Activated naive CD4-positive, alpha-beta T cell (primary cell): ENCODE measurements at places on chromosomes 2 and 18.

- DNase-seq: no peak
Measured at GRCh38 chr2:209113026-209113425, 310.8 kb upstream of the MAP2 start.

DNA sequence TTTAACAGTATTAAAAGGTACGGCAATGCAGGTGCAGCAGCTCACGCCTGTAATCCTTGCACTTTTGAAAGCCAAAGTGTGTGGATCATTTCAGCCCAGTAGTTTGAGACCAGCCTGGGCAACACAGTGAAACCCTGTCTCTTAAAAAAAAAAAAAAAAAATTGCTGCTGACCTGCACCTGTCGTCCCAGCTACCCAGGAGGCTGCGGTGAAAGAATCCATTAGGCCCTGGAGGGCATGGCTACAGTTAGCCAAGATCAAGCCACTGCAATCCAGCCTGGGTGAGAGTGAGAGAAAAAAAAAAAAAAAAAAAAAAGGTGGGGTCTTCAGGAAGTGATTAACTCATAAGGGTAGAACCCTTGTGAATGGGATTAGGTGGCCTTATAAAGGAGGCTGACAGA lies 12.8 kb downstream of the CUL3 start:
- DNase-seq: no peak

GRCh38 chr2:33497221-33497650 lies 20.8 kb downstream of the RASGRP3 start:
- DNase-seq: no peak

DNA sequence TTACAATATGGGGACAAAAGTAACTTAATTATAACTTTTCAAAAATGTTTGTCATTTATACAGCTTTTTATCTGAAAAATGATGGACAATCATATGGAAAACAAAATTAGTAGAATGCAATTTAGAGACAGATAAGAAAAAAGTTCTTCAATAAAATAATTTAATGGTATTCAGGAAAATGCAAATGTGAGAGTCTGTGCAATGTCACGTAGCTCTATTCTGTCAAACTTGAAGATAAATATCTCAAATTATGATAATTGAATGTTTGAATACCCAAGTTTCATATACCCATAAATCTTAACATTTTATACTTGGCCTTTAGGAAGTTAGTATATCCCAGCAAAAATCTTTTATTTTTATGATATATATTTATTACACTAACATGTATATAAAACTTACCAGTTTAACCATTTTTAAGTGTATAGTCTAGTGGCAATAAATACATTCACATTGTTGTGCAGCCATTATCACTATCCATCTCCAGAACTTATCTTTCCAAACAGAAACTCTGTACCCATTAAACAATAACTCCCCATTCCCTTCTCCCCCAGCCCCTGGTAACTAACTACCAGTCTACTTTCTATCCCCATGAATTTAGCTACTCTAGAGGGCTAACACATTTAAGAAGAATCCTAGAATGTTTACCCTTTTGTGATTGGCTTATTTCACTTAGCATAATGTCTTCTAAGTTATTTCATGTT lies 311.5 kb downstream of the SOCS6 start:
- DNase-seq: no peak

GRCh38 chr2:206774871-206775270 lies 9.5 kb downstream of the FASTKD2 start:
- DNase-seq: no peak

GRCh38 chr18:63025251-63026090 lies 294.1 kb downstream of the BCL2 start:
- DNase-seq: no peak

GRCh38 chr2:62396880-62397279 lies 109.1 kb downstream of the TMEM17 start:
- DNase-seq: no peak

- DNase-seq: no peak
Measured at GRCh38 chr2:24920809-24921441, 888 bp upstream of the ADCY3 start.

DNA sequence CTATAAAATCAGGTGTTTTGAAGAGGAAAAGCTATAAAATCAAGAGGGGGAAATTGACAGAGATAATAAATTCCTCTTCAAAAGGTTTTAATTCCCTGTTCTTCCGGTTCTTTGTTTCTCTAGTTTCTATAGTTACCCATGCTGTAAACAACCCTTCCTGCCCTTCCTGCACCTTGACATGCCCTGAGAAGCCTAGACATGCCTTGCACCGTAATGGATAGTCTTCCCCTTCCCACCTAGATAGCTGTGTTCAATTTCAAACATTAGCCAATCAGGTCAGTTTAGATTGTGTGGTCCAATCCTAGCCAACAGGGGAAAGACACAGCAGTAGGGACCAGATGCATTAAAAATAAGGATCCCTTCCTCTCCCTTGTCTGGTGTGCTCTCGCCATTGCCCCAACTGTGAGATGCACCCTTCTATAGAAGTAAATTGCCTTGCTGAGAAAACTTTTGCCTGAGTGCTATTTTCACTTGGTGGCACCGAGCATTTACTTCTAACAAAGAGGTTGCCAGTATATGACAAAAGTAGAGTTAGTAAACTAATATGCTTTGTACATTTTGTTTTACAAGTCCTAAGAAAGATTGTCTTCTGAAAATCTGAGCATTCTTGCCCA lies 27.1 kb downstream of the SULT1C4 start:
- DNase-seq: no peak

GRCh38 chr2:76270096-76270710 lies 559.5 kb upstream of the GCFC2 start:
- DNase-seq: no peak

- no peak for DNase-seq
Measured at GRCh38 chr2:49254401-49254800, 100.1 kb upstream of the FSHR start.

DNA sequence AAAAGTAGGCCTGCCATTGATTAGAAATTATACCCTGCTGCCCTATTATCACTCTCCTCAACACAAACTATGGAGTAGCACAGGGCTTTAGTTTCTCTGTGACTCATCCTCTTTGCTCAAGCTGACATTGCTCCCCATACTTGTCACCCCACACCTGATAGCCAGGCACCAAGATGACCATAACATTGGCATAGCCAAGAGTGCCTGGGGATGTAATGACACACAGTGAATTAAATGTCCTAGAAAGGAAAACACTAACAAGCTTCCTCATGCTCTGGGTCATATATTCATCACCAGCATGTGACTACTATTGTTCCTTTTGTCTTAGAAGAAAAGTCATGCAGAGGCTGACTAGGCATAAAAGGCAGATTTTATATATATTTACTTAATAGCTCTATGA lies 137.8 kb upstream of the RND3 start:
- DNase-seq: no peak

- no peak for DNase-seq
Measured at GRCh38 chr2:216920937-216921456, 61.1 kb upstream of the TNP1 start.

DNA sequence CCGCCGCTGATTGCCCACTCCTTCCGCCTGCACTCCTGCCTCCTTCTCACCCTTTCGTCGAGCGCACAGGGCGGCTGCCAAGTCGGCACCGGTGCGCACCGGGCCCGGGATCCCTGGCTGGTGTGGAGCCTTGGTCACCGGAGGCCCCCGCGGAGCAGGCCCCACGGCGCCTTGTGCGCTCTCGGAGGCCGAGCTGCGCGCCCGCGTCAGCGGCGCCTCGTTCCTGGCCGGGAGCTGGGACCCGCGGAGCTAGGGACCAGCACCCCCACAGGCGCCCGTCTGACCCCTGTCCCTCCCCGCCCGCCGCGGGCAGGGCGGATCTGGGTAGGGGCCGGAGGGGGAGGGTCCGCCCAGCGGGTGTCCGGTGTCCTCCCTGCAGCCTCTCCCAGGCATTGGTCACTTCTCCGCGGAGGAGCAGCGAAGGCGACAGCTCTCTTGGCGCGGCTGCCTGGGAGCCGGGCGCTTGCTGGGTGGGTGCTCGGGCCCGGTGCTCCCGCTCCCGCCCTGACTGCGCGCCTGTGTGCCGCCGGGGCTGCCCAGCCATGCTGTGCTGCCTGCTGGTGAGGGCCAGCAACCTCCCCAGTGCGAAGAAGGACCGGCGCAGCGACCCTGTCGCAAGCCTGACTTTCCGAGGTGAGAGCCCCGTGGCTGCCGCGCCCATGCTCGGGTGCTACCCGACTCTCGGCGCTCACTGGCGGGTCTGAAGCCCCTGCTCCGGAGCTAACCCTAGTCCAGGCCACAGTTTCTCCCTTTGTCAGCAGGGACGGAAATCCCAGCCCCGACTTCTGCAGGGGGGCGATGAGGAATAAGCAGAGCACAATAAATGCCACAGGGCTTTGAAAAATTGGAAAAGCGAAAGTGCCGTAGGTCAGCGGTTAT lies 13.2 kb downstream of the DYSF start:
- DNase-seq: no peak

DNA sequence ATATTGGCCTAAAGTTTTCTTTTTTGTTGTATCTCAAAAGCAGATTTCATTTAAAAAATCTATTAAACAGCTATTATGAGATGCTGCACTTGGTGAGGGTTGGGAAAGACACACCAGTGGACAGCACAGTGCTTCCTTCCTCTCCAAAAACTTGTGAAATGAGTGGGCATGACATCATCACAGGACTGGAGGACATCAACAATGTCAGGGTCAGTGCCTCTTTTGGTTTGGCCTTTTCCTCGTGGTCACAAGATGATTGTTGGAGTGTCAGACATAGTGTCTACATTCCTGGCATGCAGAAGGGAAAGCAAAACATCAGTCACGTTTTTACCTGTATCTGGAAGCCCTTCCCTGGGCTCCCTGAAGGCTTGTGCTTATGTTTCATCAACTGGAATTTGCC lies 49.6 kb downstream of the IL1R2 start:
- no peak for DNase-seq

DNA sequence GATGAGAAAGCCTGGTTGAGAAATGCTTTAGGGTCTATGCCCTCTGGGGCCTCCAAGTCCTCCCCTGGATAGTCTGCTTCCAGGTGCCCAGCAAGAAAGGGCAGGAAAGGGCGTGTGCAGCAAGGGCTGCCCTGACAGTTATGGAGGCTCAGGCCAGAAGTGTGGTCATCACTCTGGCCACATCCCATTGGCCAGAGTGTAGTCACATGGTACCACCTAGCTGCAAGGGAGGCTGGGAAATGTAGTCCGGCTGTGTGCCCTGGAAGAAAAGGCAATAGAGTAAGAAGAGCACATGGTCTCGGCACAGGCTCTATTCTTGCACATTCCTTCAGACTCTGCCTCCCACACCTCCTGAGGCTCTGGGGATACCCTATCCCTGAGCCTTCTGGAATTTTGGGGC lies 35.7 kb downstream of the ODC1 start:
- DNase-seq: no peak

GRCh38 chr18:80246445-80247392 lies 595 bp downstream of the PARD6G start:
- DNase-seq: no peak

GRCh38 chr2:205361272-205361671 lies 321.0 kb upstream of the NRP2 start:
- no peak for DNase-seq

DNA sequence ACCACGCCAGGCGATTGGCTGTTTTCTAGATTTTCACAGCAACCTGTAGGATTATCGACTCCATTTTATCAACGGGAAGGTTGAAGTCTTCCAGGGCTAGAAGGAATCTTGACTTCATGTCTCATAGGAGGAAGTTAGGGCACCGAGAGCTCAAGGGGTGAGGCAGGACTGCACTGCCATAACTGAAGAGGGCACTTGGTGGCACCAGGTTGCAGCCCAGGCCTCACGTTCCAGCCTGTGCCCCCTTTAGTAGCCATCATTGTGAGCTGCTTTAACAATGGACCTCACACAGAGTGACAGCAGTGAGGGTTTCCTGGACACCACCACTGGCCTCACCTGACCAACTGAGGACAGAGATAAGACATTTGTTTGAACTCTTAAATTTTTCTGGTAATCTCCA lies 22.9 kb upstream of the RPL37A start:
- DNase-seq: no peak

GRCh38 chr2:69985216-69985615 lies 23.8 kb upstream of the ASPRV1 start:
- no peak for DNase-seq

- DNase-seq: no peak
Measured at GRCh38 chr2:69143748-69144360, 130.9 kb downstream of the ANTXR1 start.

DNA sequence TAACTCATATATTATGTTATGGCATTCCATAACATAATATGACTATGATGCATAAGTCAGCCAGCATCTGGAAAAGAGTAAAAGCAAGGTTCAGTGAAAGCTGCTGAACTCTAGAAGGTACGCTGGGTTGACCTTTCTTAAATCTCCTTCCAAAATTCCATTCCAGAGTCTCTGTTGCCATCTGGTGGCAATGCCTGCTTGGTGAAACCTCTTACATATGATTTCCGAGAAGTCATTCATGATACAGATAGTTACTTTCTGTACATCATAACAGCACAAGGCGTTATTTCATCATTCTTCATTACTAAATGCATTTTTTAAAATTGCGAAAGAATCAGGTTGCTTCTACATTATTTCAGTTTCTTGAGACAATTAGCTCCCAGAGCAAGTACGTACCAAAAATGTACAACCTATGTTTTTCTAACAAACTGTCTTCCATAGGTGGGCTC lies 7.0 kb upstream of the EPG5 start:
- DNase-seq: peak; percentile 41

DNA sequence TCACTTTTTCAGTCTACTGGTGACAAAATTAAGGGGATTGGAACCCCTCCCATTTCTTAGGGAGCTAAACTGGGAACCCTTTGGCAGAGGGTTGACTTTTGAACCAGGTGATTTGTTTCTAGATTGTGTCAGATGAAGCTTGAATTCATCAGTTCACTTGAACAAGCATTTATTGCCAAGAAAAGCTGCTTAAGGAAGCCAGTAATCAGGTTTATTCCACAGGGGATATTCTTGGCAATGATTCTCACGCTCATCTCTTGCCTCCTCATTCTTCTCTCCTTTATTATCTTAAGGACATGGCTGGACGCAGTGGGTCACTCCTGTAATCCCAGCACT lies 101.0 kb downstream of the ALPK2 start:
- no peak for DNase-seq

- DNase-seq: no peak
Measured at GRCh38 chr18:21914739-21915319, 174.2 kb downstream of the MIB1 start.

GRCh38 chr18:31760695-31761094 lies at the start of gene SLC25A52:
TSS of gene SLC25A52 (minus strand) at chr18:31760880. CDS start at chr18:31760661, 219 bp downstream.
- DNase-seq: no peak

DNA sequence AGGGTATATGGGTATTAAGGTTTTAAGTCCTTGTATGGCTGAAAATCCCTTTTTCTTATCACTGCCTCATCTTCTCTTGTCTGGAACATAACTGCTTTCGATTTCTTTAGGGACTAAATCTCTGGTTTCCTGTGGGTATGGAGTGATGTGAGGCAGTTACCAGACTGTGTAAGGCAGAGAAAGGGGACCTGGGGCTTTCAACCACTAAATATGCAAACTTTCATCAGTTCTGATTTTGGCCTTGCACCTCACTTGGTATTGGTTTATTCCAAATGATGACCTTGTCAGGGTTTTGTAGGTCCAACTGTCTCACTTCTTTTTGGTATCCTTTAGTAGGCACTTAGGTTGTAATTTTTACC lies 9.3 kb downstream of the MAP4K4 start:
- no peak for DNase-seq

- DNase-seq: peak; percentile 60
Measured at GRCh38 chr2:37671009-37671815, at the start of gene CDC42EP3. TSS of gene CDC42EP3 (minus strand) at chr2:37671642. CDS start at chr2:37646587, 25,055 bp downstream.
